ENCODE measurements at places on chromosomes 11 and 22.
A peak's percentile ranks its signal among the peaks of the same experiment; 100 is the strongest.

GRCh38 chr11:13313005-13313819, 35.6 kb downstream of the BMAL1 start:
- DNase-seq: no peak

DNA sequence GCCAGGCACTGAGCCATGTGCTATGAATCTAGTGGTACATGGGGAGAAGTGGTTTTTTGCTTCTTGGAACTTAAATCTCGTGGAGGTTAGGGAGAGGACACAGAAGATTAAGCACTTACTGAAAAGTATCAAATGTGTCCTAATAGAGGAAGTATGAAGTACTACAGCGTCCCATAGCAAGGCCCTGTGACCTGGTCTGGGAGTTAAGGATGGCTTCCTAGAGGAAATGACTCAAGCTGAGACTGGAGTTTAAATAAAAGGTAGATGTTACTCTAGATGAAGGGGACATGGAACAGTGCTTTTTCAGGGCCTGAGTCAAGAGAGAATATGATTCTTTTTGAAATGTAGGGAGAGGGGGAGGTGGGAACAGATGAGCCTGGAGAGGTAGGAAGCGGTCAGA, 202.9 kb downstream of the GRIK4 start:
- no peak for DNase-seq

GRCh38 chr11:36073411-36074203, 129.7 kb downstream of the LDLRAD3 start:
- peak; percentile 71 for DNase-seq

GRCh38 chr11:119810478-119811232, 81.7 kb upstream of the NECTIN1 start:
- peak; percentile 18 for DNase-seq

DNA sequence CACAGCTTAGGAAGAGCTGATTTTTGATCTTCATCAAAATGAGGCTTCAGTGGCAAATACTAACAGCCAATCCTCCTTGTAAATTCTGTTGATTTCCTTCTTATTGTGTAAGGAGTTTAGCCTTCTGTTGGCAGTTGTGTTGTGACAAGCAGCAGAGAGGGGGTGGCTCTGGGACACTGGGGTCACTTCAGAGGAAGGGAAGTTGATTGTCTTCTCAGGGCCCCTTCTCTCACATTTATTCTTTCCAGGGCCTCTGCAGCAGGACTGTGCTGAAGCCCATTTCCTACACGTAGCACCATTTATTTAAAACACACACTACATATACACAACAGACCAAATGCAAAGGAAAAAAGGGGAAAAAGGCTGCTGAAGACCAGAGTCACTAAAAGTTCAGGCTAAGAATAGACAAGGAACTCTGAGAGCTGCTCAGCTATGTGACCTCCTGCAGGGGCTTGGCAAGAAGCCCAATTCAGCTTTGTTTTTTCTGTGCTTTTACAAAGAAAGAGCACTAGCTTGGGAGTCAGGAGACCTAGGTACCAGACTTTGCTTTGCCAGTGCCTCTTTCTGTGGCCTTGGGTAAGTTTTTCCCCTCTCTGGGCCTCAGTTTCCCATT, 28.3 kb upstream of the UPB1 start:
- peak; percentile 76 for DNase-seq

DNA sequence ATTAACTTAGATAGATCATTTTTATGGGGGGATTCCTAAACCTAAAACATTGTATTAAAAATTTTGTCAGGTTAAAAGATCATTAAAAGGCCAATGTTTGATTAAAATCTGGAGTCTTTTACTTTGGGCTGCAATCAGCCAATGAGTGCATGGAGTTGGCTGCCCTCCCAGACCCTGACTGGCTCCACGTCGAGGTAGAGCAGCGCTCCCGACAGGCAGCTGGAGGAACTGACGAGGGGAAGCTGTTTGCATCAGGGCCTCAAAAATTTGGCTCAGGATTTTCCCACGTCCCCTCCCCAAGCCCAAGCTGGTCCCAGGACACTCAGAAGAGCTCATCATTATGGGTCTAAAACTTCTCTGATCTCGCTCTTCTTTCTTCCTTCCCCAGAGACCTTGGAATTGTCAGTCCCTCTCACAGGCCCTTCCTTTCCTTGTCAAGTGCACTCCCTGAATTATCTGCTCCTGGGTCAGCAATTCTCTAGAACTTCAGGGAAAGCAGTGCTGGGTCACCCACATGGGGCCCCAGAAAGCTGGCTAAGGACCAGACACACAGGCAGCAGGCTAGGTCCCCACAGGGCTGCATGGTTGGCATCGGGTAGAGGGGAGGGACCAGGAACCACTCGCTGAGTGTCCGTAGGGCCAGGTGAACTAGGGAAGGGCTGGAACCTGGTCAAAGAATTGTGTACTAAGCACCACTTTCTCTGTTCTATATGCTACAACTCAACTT, 119.6 kb upstream of the IGLL5 start:
- no peak for DNase-seq

DNA sequence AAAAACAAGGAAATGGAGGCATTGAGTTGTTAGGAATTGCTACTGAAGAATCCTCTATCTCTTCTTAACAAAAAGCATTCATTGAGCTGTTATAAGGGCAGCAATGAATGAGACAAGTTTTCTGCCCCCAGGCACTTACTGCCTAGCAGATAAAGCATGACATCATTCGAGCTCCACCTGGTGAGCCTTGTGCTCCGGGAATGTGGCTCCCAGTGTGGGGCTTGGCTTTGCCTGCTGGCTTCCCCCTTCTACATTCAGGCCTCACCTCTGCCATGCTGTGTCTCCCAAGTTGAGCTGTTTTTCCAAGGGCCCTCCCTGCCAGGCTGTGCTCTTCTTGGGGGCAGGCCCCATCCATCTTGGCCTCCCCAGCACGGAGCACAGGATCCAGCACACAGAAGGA, 56.9 kb upstream of the EIF3D start:
- DNase-seq: no peak

- no peak for DNase-seq
Measured at GRCh38 chr11:73198677-73199076, 19.4 kb upstream of the P2RY2 start.

- no peak for DNase-seq
Measured at GRCh38 chr11:115958089-115959000, 454.1 kb upstream of the CADM1 start.

DNA sequence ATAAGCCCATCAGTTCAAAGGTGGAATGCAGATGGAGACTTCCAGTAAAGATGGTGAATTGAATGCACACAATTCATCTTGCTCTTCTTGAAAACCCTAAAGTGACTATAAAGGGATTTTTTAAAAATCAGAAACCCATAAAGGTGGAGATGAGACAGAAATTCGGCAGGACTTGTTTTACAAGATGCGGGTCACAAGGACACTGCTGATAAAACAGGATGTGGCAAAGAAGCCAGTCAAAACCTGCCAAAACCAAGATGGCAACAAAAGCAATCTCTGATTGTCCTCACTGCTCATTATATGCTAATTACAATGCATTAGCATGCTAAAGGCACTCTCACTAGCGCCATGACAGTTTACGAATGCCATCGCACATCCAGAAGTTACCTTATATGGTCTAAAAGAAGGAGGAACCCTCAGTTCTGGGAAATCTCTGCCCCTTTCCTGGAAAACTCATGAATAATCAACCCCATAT, 137.1 kb downstream of the NECTIN1 start:
- DNase-seq: no peak

DNA sequence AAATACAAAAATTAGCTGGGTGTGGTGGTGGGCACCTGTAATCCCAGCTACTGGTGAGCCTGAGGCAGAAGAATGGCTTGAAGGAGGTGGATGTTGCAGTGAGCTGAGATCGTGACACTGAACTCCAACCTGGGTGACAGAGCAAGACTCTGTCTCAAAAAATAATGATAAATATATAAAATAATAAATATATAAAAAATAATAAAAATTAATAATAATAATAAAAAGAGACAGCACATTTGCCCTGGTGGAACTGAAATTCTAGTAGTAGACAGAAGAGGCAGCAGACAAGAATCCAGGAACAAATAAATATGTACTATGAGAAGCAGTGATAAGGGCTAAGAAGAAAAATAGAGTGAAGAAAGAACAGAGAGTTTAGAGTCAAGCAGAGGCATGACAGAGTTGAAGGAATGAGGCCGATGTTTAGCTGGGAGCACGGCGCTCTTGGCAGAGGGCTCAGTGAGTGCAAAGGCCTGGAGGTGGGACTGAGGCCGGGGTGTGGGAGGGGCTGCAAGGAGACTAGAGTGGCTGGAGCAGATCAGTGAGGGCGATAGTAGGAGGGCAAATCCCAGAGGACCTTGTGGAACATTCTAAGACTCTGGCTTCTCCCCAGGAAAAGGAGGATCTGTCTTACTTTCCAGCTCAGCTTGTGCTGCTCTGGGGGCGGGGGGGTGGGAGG, 410.3 kb downstream of the MN1 start:
- peak; percentile 38 for DNase-seq

DNA sequence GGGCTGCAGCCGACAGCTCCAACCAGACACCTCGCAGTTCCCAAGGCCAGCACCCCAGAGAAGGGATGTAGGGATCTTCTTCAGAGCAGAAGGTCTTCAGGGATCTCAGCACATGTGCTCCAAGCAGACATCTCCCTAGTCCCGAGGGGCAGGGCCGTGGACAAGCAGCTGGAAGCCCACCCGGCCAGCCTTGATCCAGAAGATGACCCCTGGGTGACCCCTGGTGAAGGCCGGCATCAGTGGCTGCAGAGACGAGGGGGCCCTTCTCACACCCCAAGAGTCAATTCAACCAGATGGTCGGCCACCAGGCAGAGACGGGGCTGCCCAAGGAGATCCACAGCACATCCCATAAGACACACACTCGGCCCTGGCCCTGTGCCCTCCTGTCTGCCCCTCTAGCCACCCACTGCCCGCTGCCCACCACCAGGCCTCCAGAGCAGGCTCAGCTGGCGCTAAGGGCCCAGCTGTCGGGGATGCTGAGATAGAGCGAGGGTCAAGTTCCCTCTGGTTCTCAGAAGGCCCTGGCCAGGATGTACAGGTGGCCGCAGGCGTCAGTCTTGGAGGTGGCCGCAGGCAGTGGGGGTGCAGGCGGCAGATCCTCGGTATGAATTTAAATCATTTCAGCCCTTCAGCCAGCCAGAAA, 168.3 kb downstream of the BRD1 start:
- no peak for DNase-seq

DNA sequence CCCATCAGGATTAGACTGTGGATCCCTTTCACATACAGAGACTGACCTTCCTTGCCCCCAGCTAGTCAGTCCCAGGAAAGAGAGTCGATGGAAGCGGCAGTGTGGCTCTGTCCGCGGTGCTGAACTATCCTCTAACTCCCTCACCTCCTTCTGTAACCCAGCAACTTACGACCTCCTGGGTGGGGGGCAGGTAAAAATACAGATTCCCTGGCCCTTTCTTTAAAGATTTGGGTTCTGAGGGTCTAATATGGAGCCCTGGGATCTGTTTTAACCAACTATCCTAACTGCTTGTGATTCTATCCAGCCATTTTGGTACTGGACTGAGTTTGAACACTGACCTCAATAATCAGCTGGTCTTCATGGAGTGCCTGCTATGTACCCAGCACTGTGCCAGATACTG, 23.2 kb downstream of the MFNG start:
- peak; percentile 44 for DNase-seq

- DNase-seq: peak; percentile 83
Measured at GRCh38 chr11:8828580-8829361, 82.2 kb upstream of the AKIP1 start.

DNA sequence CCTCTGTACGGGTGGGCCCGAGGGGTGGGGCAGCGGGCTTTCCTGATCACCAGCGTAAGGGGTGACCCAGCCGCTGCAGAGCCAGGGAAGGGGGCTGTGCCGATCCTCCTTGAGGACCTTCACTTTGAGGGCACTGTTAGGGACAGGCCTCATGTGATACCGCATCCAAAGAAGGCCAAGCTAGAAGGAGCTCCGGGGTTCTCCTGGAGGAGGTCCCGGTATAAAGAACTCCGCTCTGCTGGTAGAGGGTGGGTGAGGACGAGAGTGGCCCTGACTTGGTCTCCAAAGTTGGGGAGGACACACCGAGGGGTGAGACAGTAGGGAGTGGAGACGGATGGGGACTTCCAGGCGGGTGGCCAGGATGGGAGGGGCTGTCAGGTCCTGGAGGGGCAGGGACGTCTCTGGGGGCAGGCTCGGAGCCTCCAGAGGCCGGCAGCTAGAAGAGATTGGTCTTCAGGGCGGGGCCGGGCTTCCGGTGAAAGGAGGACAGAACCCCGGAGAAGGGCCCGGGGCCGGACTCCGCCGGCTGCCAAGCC, 4.6 kb downstream of the PHOX2A start:
- DNase-seq: peak; percentile 52

DNA sequence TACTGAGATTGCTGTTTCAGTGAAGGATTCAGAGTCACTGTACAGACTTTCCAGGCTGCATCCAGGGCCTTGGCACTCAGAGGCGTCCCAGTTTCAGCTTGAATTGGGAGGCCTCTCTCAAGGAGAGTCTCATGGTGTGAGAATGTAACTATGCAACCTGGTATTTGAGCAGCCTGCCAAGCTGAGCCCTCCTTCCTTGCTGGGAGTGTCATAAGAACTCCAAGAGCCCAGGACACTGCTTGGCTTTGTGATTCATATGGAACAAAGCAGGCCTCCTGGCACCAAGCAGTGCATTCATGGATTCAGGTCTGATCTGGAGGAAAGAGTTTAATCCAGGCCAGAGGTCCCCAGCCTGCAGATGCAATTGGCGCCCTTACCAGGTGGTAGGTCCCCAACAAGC, 171.7 kb downstream of the DBX1 start:
- peak; percentile 86 for DNase-seq

- no peak for DNase-seq
Measured at GRCh38 chr11:58549644-58550043, 26.0 kb downstream of the LPXN start.

GRCh38 chr22:42793848-42794405, 63.1 kb downstream of the ARFGAP3 start:
- DNase-seq: no peak

DNA sequence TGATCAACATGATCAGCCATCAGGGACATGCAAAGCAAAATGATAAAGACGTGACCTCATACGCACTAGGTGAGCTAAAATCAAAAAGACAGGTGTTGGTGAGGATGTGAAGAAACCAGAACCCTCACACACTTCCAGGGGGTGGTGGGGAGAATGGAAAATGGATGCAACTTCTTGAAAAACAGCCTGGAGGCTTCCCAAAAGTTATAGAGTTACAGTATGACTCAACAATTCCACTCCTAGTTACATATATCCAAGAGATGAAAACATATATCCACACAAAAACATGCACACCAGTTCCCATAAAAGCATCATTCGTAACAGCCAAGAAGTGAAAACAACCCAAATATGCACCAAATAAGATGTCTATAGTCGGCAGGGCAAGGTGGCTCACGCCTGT, 42.1 kb upstream of the APLNR start:
- peak; percentile 66 for DNase-seq

GRCh38 chr22:22377335-22377734, 131.2 kb downstream of the ZNF280B start:
- DNase-seq: no peak

DNA sequence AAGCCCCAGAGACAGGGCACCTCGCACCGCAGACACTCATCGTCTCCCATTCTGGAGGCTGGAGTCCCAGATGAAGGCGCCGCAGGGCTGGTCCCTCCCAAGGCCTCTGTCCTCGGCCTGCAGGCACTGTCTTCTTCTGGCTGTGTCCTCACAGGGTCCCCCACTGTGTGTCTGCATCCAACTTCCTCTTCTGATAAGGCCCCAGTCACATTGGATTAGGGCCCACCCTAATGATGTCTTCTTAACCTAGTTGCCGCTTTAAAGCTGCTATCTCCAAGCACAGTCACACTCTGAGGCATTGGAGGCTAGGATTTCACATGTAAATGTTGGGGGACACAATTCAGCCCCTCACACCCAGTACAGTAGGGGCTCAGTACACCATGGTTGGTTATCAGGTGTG, 48.9 kb downstream of the DHCR7 start:
- DNase-seq: no peak

GRCh38 chr11:58788355-58789023, 56.0 kb downstream of the GLYATL2 start:
- DNase-seq: peak; percentile 23
